Dermis lymphatic vessel endothelial cell (primary cell): ENCODE measurements at places on chromosomes 12 and 14. TPM values are rescaled to one million over a fixed set of nuclear protein-coding genes. Genes with fewer than 3 reads are reported as not detected.

The ZC2HC1C gene
- 0.17 and 0.33 TPM in 2 replicates for total RNA-seq

The POTEM gene
- not detected in 2 replicates for total RNA-seq

The CCDC197 gene
- total RNA-seq = not detected in 2 replicates

The ART4 gene
- 54.1 and 80.9 TPM in 2 replicates for total RNA-seq

The GLIPR1L1 gene
- not detected in 2 replicates for total RNA-seq

The SLCO1B3 gene
- total RNA-seq = not detected in 2 replicates

The ADAM21 gene
- under 0.01 and 0.17 TPM in 2 replicates for total RNA-seq

The CTSG gene
- not detected in 2 replicates for total RNA-seq

The INSM2 gene
- not detected in 2 replicates for total RNA-seq

The SIX4 gene
- 0.54 and 0.69 TPM in 2 replicates for total RNA-seq

The EPS8 gene
- 10.0 and 14.7 TPM in 2 replicates for total RNA-seq

The CD163L1 gene
- total RNA-seq = 16.1 and 19.0 TPM in 2 replicates

The CLEC2D gene
- 2.2 and 2.6 TPM in 2 replicates for total RNA-seq

The TPH2 gene
- not detected in 2 replicates for total RNA-seq

The PDZRN4 gene
- total RNA-seq = not detected in 2 replicates

The GPHN gene
- 12.8 and 17.1 TPM in 2 replicates for total RNA-seq

The CLEC1B gene
- total RNA-seq = not detected in 2 replicates
